ENCODE measurements at places on chromosomes 6 and 20.

GRCh38 chr6:134435814-134436280, 117.9 kb upstream of the SGK1 start:
- no peak for DNase-seq

GRCh38 chr6:166579237-166579850, 7.1 kb downstream of the RAMACL start:
- no peak for DNase-seq

DNA sequence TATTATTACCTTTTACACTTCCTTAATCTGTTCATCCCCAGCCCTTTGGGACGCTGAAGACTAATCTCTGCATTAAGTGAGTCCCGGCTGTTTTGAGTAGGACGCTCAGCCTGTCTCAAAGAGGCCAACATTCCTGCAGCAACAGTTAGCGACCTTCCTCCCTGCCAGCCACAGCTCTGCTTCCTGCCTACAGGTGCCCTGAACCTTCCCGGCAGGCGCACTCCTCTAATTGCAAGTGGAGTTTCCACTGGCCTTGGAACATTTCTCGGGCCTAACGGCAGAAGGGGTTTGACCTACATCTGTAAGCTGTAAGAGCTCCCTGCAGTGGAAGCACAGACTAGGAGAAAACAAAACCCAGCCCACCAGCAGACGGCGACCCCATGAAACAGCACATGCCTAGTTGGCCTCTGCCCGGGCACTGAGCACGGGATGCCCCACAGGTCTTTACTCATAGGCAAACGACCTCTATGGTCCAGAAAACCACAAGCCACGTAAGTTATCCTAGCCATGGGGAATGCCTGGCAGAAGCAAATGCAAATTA, 137.9 kb downstream of the DTNBP1 start:
- no peak for DNase-seq

DNA sequence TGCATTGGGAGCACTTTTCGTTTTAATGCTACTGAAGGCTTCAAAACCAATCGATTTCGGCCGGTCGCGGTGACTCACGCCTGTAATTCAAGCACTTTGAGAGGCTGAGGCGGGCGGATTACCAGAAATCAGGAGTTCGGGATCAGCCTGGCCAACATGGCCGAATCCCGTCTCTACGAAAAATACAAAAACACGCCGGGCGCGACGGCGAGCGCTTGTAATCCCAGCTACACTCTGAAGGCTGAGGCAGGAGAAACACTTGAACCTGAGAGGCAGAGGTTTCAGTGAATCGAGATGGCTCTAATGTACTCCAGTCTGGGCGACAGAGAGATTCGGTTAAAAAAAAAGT, 58.4 kb downstream of the TRIM38 start:
- peak; percentile 72 for DNase-seq

GRCh38 chr20:41480054-41480770, 113.6 kb upstream of the EMILIN3 start:
- DNase-seq: no peak

DNA sequence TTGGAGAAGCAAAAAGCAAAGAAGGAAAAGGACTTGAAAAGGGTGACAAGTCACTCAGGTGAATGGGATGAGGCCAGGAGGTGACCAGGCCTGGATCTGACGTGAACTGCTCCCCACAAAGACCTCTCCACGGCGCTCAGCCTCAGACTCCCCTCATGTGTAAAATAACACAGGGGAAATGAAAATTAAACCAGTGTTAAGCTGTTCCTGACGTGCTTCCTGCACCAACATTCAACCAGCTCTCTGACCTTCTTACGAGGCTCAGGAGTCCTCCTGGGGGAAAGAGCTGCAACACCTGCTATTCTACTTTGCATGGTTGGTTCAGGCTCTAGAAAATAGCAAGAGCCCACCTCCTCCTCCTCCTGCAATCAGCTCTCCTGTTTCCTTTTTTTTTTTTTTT, 256.7 kb downstream of the ATXN1 start:
- no peak for DNase-seq

GRCh38 chr6:6191476-6191875, 129.0 kb downstream of the F13A1 start:
- DNase-seq: peak; percentile 23

DNA sequence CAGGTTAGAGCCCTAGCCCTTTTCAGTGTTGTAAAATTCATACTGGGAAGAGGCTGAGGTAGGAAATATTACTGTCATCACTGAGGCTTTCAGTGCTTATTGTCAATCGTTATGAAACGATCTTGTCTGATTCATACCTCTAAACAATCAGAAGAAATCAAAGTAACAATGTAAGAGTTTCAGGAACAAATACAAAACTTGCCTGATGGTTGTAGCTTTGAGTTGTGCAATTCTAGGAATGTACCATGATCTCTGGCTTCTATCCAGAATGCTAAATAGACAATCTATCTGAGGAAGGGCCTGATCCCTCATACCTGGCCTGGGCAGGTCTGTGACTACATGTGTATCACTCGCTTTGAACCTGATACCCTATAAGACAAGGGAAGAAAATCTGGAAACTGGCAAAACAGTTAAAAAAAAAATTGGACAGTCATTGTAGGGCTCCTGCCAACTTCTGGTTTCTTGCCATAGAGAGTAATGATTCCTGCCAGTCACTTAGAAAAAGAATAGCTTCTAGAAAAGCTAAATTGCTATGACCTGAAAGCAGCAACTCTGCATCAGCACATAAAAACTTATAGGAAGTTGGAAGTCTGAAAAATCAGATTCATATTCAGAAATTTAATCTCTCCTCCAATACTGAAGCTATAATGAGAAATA, 234.7 kb downstream of the BTBD9 start:
- DNase-seq: no peak

DNA sequence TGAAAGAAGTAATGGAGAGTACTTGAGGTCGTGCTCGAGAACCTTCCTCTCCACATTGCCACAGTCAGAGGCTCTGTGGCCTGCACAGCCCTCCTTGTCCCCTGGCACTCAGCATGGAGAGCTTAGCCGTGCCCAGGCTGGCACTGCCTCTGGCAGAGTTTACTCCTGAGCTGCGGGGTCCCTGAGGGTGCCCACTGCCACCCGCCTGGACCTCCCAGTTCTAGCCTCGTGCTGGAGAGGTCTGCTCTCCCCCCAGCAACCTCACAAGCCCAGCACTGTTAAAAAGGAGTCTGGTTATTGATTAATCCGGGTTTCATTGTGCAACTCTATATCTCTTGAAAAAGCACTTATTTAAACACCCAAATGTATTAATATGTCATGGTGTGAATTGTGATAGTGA, 226.8 kb downstream of the TMEM242 start:
- DNase-seq: no peak

- peak; percentile 80 for DNase-seq
Observed at GRCh38 chr6:32984622-32985389, 16.4 kb downstream of the BRD2 start.

DNA sequence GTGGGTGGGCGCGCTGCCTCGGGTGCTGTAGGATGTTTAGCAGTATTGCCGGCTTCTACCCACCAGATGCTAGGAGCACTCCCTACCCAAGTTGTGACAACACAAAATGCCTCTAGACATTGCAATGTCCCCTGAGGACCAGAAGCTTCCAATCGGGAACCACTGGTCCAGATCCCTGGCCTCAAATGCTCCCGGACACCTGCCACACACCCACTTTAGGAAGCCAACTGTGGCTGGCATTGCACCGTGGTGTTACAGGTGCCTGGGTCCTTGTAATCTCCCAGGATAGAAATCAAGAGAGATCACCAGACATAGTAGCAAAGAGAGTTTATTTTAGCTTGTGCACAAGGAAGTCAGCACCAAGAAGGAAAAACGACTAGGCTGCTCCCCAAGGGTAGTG, 14.9 kb upstream of the RNASET2 start:
- DNase-seq: no peak

DNA sequence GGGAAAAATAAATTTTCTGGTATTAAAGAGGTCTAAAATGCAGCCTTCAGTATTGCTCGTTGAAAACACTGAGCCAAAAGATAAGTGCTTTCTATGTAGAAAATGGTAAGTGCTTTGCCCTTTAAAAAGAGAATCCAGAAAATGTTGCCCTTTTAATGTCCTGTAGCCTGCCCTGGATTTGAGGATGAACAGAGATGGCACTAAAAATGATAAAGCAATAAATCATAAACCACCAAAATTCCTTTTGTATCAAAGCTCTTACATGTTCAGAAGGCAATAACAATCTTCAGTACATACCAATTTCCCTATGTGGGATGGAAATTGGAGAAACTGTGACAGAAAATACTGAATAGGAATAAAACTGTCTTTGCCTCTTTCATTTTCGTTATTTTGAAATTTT, 405.8 kb downstream of the PHF3 start:
- no peak for DNase-seq

- DNase-seq: no peak
Observed at GRCh38 chr6:138410048-138410735, 6.2 kb downstream of the HEBP2 start.

DNA sequence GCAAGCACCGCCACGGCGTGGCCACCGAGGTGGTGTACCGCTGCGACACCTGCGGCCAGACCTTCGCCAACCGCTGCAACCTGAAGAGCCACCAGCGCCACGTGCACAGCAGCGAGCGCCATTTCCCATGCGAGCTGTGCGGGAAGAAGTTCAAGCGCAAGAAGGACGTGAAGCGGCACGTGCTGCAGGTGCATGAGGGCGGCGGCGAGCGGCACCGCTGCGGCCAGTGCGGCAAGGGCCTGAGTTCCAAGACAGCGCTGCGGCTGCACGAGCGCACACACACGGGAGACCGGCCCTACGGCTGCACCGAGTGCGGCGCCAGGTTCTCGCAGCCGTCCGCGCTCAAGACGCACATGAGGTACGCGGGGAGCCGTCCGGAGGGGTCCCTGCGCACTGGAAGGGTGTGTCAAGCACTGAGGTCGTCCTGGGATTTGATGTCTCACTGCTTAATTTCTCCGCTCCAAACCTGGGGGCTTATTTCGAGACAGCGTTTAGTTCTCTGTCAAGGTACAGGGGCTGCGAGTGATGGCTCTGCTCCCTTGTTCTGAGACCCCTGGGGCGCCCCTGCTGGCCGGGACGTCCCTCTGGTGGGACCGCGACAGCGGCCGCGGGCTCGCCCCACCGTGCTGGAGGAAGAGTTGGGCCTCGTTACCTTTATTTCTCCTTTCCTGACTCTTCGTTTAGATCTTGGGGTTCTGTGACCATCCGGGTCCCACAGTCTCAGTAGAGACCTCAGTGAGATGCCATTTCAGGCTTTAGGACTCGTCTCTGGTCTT, 3.6 kb downstream of the GZF1 start:
- DNase-seq: no peak

- peak; percentile 49 for DNase-seq
Observed at GRCh38 chr20:32674362-32674789, 635 bp upstream of the C20orf203 start.

DNA sequence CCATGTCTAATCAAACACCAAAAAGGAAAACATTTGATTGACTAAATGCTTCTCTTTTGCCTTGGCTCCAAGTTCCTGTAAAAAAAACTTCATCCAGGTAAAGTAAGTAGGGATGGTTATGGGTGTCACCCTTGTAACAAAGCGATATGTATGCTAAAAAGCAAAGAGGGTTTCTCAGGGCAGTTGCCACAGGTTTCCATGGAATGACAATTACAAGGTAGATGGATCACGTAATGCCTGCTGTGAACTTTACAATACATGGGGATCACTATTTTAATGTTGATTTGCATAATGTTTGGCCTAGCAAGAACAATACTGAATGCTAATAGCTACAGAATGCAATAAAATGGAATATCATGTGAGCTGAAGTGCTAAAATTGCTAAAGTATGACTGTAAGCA, 2.9 kb upstream of the BMP2 start:
- no peak for DNase-seq

GRCh38 chr6:75935473-75935793, 137.0 kb downstream of the IMPG1 start:
- no peak for DNase-seq
